ENCODE measurements at places on chromosomes 4 and X.

DNA sequence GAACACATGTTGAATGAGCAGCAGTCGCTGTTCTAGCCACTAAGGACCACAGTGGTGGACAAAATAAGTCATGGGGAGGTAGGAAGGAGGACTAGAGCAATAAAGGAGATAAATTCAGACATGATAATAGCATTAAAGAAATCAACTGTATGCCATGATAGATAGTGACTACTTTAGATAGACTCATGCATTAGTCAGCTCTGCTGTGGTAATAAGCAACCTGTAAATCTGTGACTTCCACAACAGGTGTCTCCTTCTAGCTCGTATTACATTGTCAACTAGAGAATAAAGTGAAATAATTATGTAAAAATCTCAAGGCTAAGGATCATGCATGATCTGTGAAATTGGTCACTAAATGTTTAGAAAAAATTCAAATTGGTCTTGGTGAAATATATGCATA lies 77.9 kb downstream of the WWC2 start:
- no peak for DNase-seq

DNA sequence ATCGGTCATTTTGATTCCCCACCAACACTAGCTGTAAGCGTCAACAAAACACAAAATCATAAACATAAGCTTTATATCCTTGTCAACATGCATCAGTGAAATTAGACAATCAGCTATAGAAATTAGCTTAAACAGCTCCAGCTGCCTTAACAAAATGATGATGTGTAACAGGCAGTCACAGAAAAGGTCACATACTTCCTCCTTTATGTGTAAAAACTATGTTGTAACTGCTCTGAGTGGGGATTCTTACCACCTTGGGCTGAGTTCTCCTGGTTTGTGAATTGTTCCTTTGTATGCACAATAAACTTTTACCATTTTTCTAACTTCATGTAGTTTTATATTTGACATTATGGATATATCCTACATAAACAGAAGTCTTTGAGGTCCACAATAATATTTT lies 73.9 kb upstream of the MAP9 start:
- DNase-seq: no peak

DNA sequence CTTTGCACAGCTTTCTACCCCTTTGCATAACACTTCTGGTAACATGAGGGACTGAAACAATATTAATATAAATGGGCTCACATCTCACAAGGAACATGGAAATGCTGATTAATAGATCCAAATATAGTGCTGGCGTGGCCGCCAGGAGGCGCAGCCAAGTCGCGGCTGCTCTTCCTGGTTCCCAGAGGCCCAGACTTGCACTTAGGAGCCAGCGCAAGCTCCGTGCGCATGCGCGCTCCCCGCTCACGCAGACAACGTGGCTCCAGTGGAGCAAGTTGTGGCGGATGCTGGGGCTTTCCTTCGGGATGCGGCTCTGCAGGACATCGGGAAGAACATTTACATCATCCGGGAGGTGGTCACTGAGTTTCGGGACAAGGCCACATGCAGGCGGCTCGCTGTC lies 318.3 kb upstream of the SLC7A11 start:
- DNase-seq: no peak

- DNase-seq: no peak
Observed at GRCh38 chr4:41200486-41201017, 13.8 kb downstream of the APBB2 start.

DNA sequence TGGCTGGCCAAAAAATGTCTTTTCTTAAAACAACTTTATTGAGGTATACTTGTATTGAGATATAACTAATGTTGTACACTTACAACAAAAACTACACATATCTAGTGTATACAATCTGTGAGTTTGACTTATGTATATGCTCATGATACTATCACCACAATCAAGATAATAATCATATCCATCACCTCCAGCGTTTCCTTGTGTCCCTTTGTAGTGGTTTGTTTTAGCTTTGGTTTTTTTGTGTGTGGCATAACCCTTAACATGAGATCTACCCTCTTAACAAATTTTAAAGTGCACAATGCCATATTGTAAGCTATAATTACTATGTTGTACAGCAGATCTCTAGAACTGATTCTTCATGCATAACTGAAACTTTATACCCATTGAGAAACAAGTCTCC lies 13.4 kb upstream of the PCSK1N start:
- DNase-seq: no peak

GRCh38 chr4:180717451-180718033 lies 1525.7 kb upstream of the TENM3 start:
- no peak for DNase-seq

DNA sequence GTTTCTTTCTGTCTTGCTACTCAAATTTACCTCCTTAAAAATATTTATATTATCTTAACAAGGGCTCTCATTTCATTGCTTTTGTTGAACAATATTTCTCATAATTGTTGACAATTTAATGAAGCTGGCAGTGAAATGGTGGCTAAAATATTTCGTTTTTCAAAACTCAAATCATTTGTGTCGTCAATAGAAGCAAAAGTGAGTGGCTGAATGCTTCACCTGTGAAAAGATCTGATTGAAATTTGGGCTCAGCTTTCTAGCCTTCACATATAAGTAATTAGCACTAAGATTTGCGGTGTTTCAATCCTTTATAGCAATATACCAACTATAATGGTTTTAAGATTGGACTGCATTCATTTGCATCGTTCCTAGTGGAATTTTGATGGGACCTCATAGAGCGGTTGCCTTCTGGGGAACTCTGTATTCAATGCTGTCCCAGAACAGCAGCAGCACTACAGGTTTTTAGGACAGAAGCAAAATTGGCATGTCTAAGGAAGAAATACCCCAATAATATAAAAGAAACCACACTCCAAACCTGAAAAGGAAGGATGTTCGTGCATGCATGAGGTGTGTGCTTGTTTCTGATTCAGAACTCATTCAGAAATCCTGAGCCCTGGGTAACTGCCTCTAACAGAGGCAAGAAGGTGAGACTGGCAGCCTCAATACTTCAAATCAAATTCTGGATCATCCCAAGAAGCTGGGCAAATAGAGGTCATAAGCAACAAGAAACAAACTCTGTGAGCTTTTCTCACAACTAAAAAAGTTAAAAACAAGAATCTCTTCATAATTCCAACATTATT lies 2.5 kb downstream of the CXCL1 start:
- DNase-seq: no peak

- no peak for DNase-seq
Observed at GRCh38 chrX:151516538-151517187, 46.8 kb upstream of the PASD1 start.

All from NCI-H2029 (cell line).